Type B pancreatic cell (in vitro differentiated cells): ENCODE measurements at places on chromosomes 4 and X. TPM values are rescaled to one million over a fixed set of nuclear protein-coding genes. Genes with fewer than 3 reads are reported as not detected.

GRCh38 chr4:185741795-185742194 is 70.2 kb downstream of the SORBS2 start:
- H3K4me1 ChIP-seq, result peaks cover 31% of the 10 kb centered on the region
- H3K27me3 ChIP-seq, result no peaks in the 10 kb centered on the region
- DNase-seq, result no peak
- H3K4me3 ChIP-seq, result no peak overlapping the region
- H3K27ac ChIP-seq, result no peak overlapping the region

NPY2R gene
- total RNA-seq, result 0.43 TPM in 1 of 2 replicates, not detected in the other

IL15 gene
- total RNA-seq, result 0.77 and 0.79 TPM in 2 replicates

DNA sequence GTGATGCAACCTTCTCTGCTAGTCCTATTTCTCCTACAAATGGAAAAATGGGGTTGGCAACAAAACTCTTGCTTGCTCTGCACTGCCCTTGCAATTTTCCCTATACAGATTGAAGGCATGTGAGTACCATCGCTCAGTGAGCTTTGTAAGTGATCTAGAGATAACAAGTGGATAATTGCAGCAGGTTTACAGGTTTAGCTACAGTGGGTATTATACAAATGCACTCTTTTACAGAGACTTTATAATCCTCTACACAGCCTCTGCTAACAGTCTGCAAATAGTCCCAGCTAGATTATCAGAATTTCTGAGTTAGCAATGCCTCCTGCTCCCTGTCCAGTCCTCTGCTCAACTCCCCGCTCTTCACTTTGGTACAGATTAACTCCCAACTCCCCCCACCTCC is 11.1 kb downstream of the LEF1 start:
- H3K4me3 ChIP-seq, result no peak overlapping the region
- peaks cover 23% of the 10 kb centered on the region for H3K4me1 ChIP-seq
- peaks cover 38% of the 10 kb centered on the region for H3K27me3 ChIP-seq

DNA sequence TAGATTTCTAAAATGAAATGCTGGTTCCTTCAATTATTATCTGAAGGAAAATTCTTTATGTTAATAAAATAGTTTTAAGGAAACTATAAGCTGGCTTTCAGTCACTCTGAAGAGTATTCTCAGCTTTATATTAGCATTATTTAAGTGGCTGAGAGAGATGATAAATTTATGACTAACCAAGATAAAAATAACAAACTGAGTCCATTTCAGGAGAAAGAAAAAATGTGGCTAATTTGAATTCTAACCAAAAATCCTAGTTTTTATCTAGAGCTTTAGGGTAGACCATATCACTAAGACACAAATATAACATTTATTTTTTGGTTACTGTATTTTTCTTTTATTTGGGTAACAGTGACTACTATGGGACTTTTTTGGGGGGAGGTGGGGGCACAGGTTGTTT is 59.4 kb upstream of the NAP1L5 start:
- H3K4me1 ChIP-seq, result peaks cover 41% of the 10 kb centered on the region
- H3K36me3 ChIP-seq, result no peaks in the 10 kb centered on the region
- H3K27ac ChIP-seq, result no peak overlapping the region
- DNase-seq, result no peak
- H3K4me3 ChIP-seq, result no peak overlapping the region
- H3K27me3 ChIP-seq, result no peaks in the 10 kb centered on the region
